ENCODE measurements at places on chromosomes 5 and 9. TPM values are rescaled to one million over a fixed set of nuclear protein-coding genes. Genes with fewer than 3 reads are reported as not detected.

The SHISAL2B gene
- total RNA-seq, result not detected

The NRARP gene
- total RNA-seq, result 64.3 TPM

The GPR150 gene
- 0.33 TPM for total RNA-seq

The SEMA6A gene
- total RNA-seq, result 9.5 TPM

The SMIM33 gene
- total RNA-seq, result not detected

The ADAMTS13 gene
- 0.98 TPM for total RNA-seq

The SHOC1 gene
- total RNA-seq, result not detected

The MRPL36 gene
- total RNA-seq, result 47.1 TPM

The PAX5 gene
- not detected for total RNA-seq

The ANKHD1 gene
- total RNA-seq, result 74.1 TPM

The RASEF gene
- not detected for total RNA-seq

The GPR151 gene
- not detected for total RNA-seq

The PCDHA10 gene
- 0.19 TPM for total RNA-seq

The FCHSD1 gene
- total RNA-seq, result 29.4 TPM

The RNF208 gene
- total RNA-seq, result 0.19 TPM

The OSMR gene
- total RNA-seq, result 10.7 TPM

The PIP5KL1 gene
- total RNA-seq, result 0.29 TPM

The ANKDD1B gene
- total RNA-seq, result 0.33 TPM

The FGF1 gene
- under 0.01 TPM for total RNA-seq

The IL9 gene
- total RNA-seq, result not detected

The FCN2 gene
- not detected for total RNA-seq

The LMX1B gene
- not detected for total RNA-seq

The GABRA1 gene
- not detected for total RNA-seq

The ACOT12 gene
- total RNA-seq, result not detected

The SLC36A3 gene
- not detected for total RNA-seq

The WWC1 gene
- not detected for total RNA-seq

The CARTPT gene
- total RNA-seq, result not detected

The TMEM215 gene
- under 0.01 TPM for total RNA-seq

The NIPAL4 gene
- not detected for total RNA-seq

The ESM1 gene
- total RNA-seq, result 181 TPM

The PCDHGB2 gene
- 4.6 TPM for total RNA-seq

The DPYSL3 gene
- 64.7 TPM for total RNA-seq

The IFNK gene
- total RNA-seq, result not detected

The NPDC1 gene
- 64.7 TPM for total RNA-seq

The FGF10 gene
- total RNA-seq, result not detected

Data from vein endothelial cell (primary cell).